ENCODE measurements at places on chromosomes 5 and 9.

DNA sequence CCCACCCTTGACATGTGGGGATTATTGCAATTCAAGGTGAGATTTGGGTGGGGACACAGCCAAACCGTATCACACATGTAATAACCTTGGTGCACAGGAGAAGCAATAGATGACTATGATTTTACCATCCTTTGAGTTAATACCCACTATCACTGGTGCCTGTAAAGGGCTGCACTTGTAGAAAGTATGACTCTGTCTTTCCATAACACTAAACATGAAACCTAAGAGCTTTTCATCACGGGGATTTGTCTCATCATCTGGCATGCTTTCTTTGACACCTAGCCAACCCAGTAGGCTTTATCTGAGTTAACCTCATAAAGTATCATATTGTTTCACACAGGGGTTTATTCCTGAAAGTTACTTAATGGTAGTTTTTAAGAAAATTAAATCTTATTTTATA, 188.9 kb upstream of the TNC start:
- DNase-seq: no peak

DNA sequence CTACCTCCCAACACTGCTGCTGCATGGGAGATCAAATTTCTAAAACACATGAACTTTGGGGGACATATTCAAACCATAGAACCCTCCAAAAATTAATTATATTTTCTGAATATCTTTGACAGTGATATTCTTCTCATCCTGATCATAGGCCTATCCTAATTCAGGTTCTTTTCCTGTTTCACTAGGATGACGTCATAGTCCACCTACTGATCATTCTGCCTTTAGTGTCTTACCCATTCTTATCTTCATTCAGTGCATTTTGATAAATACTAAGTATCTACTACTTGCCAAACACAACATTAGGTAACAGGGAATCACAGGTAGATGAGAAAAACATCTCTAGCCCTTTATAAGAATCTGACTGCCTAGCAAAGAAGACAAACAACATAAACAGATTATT, 179.1 kb upstream of the PRLR start:
- no peak for DNase-seq

GRCh38 chr9:111668026-111668573, 6.7 kb downstream of the GNG10 start:
- no peak for DNase-seq

GRCh38 chr5:173923218-173924095, 35.3 kb downstream of the CPEB4 start:
- DNase-seq: no peak

- DNase-seq: no peak
Observed at GRCh38 chr9:98247831-98248657, 7.4 kb downstream of the TBC1D2 start.

DNA sequence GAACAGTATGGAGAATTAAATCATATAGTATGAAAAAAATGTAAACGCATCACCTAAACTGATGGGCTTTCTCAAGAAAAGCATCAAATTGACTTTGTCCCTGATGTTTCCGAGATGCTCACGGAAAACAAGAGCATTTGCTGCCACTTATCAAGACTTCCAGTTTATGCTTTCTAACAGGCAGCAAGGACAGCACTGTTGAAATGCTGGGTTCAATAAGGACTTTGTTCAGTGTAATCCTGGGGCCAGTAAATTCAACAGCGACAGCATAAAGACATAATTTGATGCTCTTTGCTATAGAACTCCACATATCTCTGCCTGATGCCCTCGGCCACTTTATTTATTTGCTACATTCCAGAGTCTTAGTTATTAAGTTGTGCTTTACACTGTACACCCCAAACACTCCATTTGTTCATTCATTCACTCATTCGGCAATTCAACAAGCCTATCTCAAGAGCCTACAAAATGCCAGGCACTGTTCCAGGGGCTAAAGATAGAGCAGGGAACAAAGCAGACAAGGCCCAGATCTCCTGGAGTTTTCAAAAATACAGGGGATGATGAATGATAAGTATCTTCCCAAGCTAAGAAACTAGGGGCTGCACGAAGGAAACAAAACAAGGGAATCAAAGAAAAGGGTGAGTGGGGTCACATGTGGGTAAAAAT, 294.6 kb downstream of the ZNF608 start:
- DNase-seq: peak; percentile 32

DNA sequence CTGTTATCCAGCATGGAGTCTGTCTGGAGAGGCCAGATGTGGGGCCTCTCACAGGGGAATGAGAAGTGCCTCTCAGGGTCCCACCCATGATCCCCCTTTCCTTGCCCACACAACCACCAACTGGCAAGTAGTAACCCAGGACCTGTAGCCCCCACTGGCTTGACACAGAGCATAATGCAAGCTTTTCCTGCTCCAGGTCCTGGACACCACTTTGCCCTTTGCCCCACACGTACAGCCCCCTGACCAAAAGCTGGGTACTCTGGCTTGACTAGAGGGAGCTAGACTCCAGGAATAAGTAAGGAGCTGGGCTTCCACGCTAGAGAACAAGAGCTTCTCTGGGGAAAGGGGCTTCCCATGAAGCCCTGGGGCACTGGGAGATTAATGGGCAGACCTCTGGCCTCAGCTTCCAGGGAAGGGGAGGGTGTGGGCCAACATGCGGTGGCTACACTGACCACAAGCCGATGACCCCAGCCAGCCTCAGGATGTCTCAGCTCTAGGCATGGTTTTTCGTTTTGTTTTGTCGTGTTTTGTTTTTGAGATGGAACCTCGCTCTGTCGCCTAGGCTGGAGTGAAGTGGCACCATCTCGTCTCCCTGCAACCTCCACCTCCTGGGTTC, 109.5 kb downstream of the C9orf50 start:
- DNase-seq: no peak

DNA sequence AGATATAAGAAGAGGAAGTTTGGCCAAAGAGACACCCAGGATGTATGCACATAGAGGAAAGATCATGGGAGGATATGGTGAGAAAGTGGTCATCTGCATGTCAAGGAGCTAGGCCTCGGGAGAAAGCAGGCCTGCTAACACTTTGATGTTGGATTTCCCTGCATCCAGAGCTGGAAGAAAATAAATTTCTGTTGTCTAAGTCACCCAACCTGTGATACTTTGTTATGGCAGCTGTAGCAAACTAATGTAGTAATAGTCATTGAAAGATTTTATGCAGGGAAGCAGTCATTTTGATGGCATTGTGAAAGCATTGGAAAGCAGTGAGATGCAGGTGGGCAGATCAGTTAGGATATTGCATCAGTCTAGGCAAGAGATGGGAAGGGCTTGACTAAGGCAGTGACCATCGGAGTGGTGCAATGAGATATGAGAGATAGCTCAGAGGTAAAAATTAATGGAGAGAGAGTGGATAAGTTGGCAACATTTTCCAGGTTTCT, 24.5 kb upstream of the FOCAD start:
- no peak for DNase-seq

DNA sequence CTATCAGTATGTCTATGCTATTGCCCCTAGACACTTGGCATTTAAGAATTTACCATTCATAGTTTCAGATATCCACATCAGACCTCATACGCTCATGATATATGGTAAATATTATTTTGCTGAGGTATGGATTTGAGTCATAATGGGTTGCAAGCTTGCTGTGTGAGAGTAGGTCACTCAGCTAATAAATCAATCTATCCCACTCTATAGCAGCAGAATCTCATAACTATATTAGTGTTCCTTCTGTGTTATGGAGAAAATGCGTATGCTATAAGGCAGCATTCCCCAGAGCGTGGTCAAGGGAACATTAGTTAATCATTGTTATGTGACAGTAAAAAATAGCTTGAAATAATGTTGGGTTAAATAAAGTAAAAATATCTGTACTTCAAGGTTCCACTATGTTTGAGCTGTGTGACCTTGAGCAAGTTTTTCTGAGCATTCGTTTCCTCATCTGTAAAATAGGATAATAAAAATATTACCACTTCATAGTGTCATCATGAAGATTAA, 7.7 kb downstream of the TRIM32 start:
- DNase-seq: no peak

GRCh38 chr5:113789769-113790168, 276.3 kb downstream of the YTHDC2 start:
- no peak for DNase-seq

- DNase-seq: no peak
Observed at GRCh38 chr5:4189317-4189716, 593.7 kb downstream of the IRX1 start.

GRCh38 chr9:134548185-134548584, 93.4 kb upstream of the COL5A1 start:
- no peak for DNase-seq

GRCh38 chr9:129072171-129072570, 8.7 kb upstream of the DOLPP1 start:
- DNase-seq: no peak
